Left lobe of liver (tissue), 2 donors: ENCODE measurements at places on chromosomes 11 and 22. TPM values are rescaled to one million over a fixed set of nuclear protein-coding genes. Genes with fewer than 3 reads are reported as not detected.

LARGE2 gene
- total RNA-seq, result 2.9 TPM

DNA sequence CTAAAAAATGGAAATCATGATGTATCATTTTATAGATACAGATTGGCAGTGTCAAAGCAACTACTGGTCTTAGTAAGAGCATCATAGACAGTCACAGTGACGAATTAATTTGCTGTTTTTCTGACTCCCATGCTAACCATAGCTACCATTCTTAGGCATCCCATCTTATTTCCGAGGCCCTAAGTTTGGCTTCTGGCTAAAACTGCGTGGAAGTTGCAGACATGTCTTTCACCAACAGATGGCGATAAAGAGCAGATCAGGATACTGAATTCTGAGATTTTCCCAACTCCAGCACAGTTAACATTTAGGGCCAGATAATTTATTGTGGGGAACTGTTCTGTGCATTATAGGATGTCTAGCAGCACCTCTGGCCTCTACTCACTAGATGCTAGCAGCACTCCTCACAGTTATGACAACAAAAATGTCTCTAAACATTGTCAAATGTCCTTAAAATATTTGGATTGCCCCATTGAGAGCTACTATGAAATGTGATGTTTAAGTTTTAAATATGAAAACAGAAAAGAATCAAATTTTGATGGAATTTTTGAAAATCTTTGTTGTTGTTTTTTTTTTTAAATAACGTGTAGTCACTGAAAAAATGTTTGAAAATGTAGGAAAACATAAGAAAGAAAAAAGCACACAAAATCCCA is 16.3 kb downstream of the OR2AG2 start:
- no peak for DNase-seq

CDC45 gene
- 0.65 TPM for total RNA-seq

GRCh38 chr11:20474176-20474881 is 86.8 kb downstream of the PRMT3 start:
- no peak for DNase-seq

- DNase-seq, result no peak
Observed at GRCh38 chr11:2549876-2550605, 105.2 kb downstream of the KCNQ1 start.

C11orf86 gene
- not detected for total RNA-seq

GUCD1 gene
- 192 TPM for total RNA-seq

GRCh38 chr11:77049026-77049425 is 14.8 kb downstream of the B3GNT6 start:
- DNase-seq, result no peak

DNA sequence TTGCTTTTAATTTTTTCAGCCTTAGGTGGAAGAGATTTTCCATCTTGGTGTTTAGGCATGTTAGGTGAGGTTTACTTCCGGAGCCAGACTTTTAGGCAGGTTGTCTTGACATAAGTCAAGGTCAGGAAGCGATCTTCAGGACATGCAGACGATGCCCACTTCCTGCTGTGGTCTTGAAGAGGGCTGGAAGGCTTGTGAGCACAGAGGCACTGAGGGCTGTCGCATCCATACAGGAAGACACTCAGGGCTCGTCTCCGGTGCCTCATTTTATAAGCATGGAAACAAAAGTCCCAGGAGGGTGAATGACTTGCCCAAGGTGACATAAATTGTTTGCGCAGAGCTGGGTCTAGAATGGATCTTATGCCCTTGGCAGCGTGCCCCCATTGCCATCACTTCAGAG is 30.8 kb downstream of the MARK2 start:
- no peak for DNase-seq

DNA sequence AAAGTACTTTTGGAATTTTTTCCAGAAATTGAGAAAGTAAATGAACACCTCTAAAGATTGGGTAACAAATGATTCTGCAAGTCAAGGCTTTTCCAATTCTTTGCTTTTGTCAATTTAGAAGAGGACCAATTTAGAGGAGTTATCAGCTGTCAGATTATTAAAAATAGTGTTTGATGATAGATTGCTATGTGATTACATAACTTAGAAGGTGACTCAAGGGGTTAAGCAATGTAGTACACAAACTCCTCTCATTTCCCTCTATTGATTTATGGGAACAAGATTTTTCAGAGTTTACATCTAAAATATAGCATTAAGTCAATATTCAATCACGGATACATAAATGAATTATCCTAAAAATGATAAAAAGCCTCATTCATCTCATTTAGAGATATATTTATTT is 70.3 kb downstream of the INSC start:
- no peak for DNase-seq

LRRC74B gene
- total RNA-seq, result not detected
